ENCODE measurements at places on chromosomes 12 and 14. TPM values are rescaled to one million over a fixed set of nuclear protein-coding genes. Genes with fewer than 3 reads are reported as not detected.

- no peak for DNase-seq
Observed at GRCh38 chr12:47819138-47819895, 386 bp downstream of the HDAC7 start.

DNA sequence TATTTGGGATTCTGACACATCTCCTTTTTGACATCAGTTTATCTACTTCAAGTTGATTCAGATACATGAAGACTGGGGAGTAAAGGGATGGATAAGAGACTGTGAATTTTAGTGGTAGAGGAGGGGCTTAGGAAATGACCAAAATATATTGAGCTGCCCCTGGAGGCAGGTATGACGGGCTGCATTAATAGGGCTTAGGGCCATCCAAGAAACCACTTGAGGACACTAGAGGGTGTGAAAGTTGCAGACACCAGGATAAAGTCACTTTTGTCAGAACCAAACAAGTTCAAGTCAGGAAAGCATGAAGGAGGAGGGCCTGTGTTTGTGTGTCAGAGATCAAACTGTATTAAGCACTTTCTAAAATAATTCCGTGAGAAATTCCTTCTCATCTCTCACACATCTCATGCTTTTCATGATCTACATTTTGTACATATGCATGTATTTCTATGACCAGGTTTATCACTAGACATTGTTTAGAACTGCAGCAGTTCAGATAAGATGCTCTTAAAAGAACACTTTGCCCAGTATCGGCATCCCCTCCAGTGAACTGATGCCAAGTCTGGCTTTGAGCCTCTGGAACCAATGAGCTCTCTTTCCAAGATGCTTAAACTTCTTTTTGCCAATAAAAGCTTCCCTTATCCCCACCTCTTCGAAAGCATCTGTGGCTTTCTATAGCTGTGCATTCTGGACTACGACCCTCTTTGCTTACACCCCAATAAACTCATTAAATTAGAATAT is 136.9 kb downstream of the SLC38A1 start:
- no peak for DNase-seq

GRCh38 chr12:124603100-124603541 is 35.7 kb upstream of the NCOR2 start:
- no peak for DNase-seq

LRRIQ1 gene
- total RNA-seq, result 0.33 TPM

LPAR5 gene
- total RNA-seq, result 2.4 TPM

PLEKHG7 gene
- 0.14 TPM for total RNA-seq

NOS1 gene
- 0.05 TPM for total RNA-seq
